ENCODE measurements at places on chromosomes 1 and 21.
A peak's percentile ranks its signal among the peaks of the same experiment; 100 is the strongest.

GRCh38 chr1:220882061-220882891 lies 3.0 kb downstream of the HLX start:
- no peak for DNase-seq

DNA sequence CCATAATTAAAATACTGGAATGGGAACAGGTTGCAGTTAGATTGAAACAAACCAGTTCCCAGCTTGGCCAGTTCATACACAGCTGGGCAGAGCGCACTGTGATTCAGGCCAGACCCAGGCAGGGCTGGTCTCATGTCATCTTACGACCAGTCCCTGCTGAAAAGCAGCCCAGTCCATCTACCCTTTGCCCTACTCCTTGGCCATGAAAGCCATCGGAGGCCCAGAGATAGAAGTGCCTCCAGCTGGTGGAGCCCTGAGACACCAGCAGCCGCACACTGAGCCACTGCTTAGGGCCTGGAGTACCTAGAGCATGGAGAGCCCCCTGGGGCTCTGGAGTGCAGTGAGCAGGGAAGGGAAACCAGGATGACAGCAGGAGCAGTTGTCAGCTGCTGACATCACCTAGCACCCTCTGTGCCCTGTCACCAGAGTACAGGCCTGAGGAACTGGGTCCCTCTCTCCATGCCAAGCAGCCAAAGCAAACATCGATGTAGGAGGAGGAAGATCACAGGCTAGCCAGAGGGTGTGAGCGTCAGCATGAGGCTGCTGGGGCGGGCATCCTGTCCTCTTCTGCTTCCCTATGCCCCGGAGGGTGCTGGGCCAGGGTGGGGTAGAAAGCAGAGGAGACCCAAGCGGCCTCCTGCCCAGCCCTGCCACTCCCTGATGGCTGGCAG lies 34.2 kb upstream of the TMEM125 start:
- DNase-seq: no peak

DNA sequence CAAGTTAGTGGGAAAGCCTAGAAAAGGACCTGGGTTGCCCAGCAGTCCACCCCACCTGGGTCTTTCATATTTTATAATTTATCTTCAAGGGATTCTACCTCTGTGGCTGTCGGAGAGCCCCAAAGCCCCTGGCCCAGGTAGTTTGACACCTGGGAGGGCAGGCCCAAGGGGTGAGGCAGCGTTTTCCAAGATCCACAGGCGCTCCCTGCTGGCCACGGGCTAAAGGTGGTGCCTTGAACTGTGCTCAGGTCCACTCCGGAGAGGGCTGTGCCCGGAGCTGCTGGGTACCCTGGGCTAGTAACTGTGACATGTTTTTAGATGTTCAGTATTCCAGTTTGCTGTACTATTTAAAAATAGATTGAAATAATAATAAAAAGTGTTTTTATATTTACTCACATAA lies 37.2 kb upstream of the CRNN start:
- DNase-seq: no peak

GRCh38 chr1:1510912-1511532 lies 940 bp upstream of the ATAD3A start:
- no peak for DNase-seq

DNA sequence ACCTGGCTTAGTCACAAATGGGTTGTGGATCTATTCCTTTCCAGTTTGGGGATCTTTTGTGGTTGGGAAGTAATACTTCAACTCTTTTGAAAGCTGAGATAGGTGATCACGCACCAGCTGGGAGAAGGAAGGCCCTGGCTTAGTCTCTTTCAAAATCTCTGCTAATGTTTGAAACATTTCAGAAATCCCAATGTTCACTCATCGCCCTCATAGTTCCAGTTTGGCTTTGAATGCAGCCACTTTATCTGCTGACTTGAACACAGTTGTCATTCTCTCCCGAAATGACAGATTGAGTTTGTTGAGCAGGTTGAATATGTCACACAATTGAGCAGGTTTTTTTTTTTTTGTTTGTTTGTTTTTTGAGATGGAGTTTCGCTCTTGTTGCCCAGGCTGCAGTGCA lies 24.6 kb downstream of the RASAL2 start:
- no peak for DNase-seq

GRCh38 chr1:43704838-43705237 lies 2.5 kb upstream of the ST3GAL3 start:
- peak; percentile 21 for DNase-seq

DNA sequence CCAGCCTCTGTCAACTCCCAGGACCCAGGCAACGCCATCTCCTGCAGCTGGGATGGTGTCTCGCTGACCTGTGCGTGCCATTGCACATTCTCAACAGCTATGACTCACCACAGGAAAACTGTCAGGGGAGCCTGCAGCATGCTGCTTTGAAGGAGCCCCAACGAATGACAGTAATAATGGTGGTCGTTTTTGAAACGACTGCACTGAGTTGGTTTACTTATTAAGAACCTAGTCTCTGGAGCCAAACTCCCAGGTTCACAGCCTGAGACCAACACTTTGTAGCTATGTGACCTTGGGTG lies 21.6 kb downstream of the TCEA3 start:
- DNase-seq: peak; percentile 22

DNA sequence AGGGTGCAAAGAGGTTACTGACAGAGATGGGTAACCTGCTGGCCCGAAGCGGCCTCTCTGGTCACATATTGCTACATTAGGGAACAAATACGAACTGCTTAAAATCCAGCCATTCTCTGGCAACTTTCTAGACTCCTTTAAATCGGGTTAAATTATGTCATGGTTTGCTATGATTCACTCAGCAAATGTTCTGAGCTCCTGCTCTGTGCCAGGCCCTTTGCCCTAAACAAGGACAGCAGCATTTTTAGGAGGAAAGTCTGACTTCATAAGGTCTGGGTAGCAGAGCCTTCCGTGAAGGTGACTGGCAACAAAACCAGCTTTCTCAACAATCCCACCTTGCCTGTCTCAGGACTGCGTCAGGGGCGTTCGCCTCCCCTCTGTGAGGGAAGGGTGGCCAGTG lies 15.4 kb downstream of the ZP4 start:
- no peak for DNase-seq

GRCh38 chr21:35645991-35646390 lies 414.3 kb downstream of the SETD4 start:
- DNase-seq: no peak

GRCh38 chr21:46159841-46160656 lies 4.7 kb upstream of the FTCD start:
- DNase-seq: no peak

DNA sequence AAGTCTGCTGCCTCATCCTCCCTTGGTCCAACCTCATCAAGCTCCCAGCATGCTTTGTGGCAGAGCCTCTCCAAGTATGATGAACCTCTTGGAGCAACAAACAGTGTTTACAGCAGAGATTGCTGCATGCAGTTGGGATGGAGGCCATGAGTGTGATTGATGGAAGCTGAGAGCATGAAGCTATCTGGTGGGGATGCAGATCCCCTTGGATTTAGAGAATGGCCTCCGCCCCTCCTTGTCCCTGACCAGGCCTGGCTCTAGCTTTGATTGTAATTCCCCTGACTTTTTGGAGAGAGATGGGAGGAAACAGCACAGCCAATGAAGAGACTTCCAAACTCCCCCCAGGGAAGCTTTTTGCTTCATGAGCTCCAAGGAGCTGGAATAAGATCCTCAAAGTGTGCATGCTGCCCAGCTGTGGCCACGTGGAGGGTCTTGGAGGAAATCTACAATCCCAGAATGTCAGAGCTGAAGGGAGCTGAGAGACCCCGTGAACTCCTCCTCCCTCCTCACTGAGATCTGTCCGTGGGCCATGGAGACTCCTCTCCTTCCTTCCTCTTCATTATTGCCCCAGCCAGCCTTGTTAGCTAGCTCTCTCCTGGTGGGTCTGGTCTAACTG lies 165.3 kb upstream of the USP24 start:
- no peak for DNase-seq

DNA sequence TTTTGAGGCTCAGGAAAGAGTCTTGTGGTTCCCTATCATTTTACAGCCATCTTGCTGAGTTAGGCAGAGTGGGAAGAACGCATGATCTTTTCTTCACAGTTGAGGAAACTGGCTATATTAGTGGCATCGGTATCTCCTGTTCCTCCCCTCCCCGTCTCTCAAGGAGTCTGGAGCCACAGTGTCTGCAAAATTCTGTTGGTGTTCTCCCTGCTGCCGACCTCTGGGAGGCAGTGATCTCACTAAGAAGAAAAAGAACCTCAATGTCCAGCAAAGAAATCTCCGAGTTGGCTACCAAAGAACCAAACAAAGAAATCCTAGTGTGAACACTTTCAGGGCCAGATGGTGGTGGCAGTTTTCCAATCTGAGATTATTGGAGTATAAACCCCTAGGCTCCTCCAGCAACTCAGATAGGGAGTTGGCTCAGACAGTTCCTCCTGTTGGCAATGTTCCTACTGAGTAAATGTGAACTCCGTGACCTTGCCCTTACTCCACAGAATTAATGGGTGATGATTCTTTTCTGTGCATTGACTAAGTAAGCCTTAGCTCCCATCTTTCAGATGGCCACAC lies 41.2 kb downstream of the PRAMEF20 start:
- DNase-seq: no peak

All from T1000 (cell line).